ENCODE measurements at places on chromosomes 7 and 10.

DNA sequence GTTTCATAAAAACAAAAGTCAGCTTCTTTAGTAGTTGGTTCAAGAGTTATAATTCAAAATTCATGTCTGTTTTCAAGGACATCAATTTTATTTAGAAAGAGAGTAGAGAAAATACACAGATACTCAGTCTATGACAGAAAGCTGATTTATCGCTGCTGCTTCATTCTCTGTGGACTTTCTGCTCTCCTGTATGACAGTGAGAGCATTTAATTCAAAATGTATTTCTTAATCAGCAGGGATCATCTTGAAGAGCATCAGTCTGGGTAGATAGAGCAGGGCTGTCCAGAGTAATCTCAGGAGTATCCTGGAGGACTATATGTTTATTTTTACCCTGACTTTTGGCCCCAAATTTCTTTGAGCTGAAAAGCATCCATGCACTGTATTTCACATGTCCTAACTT is 1676.7 kb downstream of the REEP3 start:
- DNase-seq: no peak

DNA sequence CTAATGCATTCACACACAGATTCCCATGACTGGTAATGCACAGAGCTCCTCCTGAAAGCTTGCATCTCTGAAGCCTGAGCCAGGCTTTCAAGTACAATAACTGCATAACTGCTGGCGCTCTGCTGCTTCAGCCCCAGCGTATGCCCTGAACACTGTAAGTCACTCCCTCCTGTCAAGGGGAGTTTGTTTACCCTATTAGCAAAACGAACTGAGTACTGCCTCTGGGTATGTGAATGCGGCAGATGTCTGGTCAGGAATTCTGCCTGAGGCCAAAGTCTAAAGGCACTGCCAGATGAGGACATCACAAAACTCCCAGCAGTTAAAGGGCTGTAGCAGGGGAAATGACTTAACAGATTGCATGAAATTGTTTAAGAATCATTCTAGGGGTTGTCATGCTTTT is 97.7 kb downstream of the NRCAM start:
- no peak for DNase-seq

- DNase-seq: no peak
These were observed 87.5 kb downstream of the PLXNA4 start for GRCh38 chr7:132488634-132489302.

- DNase-seq: no peak
These were observed 38.4 kb downstream of the RHOBTB1 start for GRCh38 chr10:60905580-60905979.

GRCh38 chr10:77290528-77291155 is 347.0 kb downstream of the KCNMA1 start:
- DNase-seq: no peak

DNA sequence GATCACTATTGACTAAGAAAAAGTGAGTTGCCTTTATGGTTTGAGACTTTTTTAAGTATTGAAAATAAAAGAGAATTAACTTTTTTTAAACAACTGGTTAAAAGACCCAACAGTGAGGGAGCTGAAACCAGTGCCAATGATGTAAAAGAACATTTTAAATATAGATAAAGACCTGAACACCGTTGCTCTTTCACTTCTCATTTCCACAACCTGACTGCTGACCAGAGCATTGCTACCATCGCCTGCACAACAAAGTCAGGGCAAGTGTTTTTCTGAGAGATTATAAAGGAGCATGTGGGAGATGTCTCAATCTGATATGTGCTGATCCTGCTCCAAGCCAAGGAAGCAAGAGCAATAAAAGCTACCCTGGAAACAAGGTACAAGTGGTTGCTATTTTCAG is 34.7 kb downstream of the IMMP2L start:
- no peak for DNase-seq

GRCh38 chr10:815338-816090 is 116.0 kb downstream of the LARP4B start:
- no peak for DNase-seq

DNA sequence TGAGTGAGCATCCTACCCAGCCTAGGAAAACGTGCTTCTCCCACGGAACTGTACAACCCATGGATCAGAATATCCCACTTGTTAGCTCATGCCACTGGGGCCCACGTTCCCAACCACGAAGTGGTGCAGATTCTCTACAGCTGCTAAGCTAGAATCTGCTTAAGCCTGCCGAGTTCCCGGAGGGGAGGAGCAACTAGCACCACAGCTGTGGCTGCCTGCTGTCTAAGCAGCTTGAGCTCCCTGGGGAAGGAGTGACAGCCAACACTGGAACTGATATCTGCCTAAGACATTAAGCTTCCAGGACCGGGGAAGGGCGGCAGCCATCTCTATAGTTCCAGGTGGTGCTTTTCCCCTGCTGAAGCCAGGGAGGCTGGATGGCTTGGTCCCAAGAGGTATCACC is 334.7 kb upstream of the CHRM2 start:
- no peak for DNase-seq

GRCh38 chr10:110643035-110643652 is 992 bp upstream of the RBM20 start:
- DNase-seq: no peak

GRCh38 chr10:7457478-7458316 is 46.9 kb upstream of the SFMBT2 start:
- DNase-seq: no peak

DNA sequence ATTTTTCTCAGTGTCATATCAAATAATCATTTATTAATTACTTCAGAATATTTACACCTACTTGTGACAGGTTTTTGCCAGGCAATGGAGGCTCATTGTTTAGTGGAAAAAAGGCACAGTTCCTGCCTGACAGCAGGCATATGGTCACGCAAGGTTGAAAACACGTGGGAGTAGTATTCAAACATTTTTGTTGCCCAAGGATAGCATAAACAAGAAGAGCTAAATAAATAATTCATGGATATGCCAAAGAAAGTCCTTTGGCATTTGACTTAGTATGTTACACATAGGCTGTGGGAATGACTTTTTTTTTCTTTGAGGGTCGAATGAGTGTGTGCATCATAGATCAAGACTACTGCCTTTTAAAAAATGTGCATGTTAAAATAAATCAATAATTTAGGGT is 120.5 kb upstream of the SEMA3E start:
- DNase-seq: no peak

DNA sequence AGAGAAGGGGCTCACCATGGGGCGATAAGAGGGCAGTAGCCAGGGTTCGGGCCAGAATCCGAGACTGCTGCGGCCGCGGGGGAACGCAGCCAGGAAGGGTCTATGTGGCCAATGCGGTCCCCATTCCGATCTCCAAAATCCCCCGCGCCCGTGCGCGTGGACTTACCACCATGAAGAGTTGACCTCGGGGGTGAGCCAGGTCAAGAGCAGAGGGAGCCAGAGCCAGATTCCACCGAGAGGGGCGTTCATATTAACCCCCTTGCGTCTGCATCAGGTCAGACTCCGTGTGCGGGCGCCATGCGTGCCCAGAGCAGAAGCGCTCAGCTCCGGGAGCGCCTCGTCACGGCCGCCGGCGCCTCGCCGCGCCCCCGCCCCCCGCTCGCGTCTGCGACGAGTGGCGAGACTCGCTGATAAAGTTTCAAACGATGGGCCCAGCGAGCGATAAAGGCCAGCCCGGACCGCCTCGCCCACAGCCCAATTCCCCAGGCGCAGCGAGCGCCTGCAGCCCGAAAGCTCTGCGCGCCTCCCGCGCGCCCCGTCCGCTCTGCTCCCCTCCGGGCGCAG is at the start of gene WNT2:
Gene WNT2 (minus strand): TSS at position 318 of the 564 bp plus-strand sequence. CDS start 69 bp downstream, at position 249.
- no peak for DNase-seq

DNA sequence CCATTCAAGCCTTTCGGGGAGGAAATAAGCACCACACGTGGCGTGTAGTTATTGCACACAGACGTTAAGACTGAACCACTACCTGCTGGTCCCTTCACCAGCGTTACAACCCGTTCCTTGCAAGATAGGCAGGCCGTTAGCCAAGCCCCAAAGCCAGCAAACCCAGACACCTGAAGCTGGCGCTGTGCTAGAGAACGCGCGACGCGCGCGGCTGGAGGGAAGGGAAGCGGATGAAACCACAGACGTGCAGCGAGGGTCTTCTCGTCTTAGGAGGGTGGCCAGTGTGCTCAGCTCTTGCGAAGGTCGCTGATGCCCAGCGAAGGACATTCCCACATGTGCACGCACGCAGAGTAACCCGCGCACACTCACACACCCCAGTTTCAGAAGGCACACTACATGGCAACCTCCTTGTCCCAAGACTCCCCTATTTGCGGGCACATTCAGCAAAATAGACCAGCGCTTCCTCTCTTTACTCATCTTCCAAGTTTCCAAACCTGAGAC is 980 bp downstream of the TMEM26 start:
- no peak for DNase-seq
